T1000 (cell line): ENCODE measurements at places on chromosomes 4 and X.

- DNase-seq, result no peak
These were observed 37.7 kb upstream of the C4orf17 start for GRCh38 chr4:99473131-99473530.

DNA sequence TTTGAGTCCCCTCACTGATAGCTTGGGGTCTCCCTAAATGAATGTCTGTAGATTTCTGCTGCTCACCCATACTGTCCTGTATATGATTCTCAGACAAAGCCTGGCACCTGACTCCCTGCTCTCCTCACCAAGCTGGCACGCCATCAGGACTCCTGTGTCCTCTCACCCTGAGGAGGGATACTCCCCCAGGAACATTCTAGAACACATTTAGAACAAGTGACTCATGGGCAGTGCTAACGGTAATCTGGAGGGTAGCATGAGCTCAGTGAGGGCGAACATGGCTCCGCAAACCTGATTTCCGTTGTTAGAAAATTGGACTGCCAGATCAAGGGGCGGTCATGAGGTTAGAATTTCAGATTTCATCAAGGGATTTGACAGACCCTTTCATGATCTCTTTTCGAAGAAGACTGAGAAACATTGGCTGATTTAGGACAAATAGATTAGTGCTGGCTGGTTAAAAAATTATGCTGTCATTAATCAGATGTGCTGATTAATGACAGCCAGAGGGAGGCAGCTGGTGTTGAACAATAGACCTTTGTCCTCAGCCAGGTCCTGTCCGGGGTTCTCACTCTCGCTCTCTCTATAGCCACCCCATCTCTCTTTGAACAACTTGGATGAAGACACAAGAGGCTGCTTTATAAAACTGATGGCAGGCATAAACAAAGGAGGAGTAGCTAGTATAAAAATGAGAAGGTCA lies 244.3 kb downstream of the PTTG2 start:
- no peak for DNase-seq

- DNase-seq, result no peak
These were observed 40.0 kb upstream of the DYNLT3 start for GRCh38 chrX:37887347-37887746.

DNA sequence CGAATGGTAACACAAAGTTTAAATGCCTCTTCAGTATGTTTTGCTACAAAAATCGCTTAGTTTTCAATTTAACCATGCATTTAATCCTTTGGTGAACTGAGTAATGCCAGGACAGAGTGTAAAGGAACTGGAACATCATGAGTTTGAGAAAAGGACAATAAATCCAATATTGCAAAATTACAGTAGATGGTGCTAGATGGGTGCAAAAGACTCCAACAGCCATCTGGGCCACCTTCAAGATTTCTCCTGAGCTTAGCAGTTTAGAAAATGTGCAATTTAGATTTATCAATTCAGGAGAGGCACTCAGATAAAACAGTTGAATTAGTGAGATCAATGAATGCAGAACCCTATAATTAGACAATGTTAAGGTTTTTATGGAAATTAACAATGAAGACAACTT lies 33.2 kb upstream of the MID1IP1 start:
- DNase-seq, result no peak

DNA sequence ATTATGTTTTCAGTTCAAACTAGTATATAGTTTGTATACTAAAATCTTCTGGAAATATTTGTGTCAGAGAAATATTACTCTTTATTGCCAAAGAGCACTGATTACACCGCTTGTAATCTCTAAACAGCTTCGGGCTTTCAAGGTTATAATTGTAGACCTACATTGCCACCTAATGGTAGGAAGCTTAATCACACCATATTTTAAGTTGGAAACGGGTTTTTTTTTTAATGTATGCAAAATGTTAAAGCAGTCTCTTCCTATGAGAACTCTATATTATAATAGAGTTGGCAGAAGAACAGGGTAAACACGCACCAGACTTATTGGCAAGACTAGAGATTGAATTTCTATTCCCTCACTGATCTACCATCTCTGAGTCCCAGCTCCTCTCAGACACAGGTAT lies 19.5 kb upstream of the NFXL1 start:
- DNase-seq, result no peak

GRCh38 chr4:150126864-150127203 lies 48.6 kb downstream of the DCLK2 start:
- DNase-seq, result no peak

DNA sequence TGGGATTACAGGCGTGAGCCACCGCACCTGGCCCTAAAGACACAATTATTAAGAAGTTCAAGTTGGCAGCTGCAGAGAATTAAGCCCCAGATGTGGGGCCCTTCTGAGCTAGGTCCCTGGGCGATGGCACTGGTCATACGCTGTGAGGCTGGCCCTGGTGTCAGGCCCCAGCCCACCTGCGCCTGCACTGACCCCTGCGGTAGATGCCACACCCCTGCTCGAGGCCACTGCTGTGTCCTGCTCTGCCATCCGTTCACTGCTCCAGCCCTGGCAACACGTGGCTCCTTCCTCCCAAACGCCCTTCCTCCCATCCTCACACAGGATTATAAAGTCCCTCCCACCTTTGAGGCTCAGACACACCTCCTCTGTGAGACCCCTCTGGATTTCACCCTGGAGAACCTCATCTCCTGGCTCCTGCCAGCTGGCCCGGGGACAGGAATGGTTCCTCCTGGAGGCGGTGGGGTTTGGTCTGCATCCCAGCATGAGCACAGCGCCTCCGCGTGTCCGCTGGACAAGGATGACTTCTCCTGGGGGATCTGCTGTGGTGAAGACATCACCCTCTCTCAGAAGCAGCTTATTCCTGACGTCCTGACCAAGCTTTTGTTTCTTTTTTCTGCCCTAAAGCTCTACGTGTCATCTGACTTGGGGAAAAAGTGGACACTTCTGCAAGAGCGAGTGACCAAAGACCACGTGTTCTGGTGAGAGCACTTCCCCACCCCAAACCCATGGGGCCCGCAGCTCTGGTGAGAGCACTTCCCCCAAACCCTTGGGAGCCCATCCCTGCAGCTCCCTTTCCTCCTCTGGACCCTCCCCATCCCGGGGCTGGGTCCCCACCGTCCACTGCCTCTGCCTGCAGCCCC lies 219.0 kb upstream of the PSAPL1 start:
- no peak for DNase-seq

DNA sequence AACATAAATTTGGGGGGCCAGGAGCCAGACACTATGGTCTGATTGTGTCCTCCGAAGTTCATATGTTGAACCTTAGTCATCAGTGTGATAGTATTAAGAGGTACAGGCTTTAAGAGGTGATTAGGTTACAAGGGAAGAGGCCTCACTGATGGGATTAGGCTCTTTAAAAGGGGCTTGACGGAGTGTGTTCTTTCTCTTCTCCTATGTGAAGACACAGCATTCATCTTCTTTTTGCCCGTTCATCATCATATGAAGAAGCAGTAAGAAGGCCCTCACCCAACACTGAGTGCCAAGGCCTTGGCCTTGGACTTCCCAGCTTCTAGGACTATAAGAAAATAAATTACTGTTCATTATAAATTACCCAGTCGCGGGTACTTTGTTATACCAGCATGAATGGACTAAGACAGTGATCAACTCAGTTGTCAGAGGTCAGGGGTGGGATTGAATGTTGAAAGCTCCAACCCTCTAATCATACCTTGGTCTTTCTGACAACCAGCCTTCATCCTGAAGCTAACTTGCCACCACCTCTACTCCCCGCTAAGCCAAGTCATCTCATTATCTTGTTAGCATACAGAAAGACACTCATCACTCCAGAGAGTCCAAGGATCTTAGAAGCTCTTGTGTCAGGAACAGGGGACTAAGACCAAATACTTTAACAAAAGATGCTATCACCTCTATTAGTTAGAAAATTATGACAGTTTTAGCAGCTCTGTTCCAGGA lies 543.4 kb upstream of the DIPK2B start:
- DNase-seq, result no peak

GRCh38 chr4:517806-518070 lies 18.7 kb downstream of the PIGG start:
- DNase-seq, result no peak

- DNase-seq, result no peak
These were observed 52.8 kb upstream of the TEX13A start for GRCh38 chrX:105273326-105273725.

GRCh38 chr4:147526272-147526654 lies 45.4 kb downstream of the EDNRA start:
- DNase-seq, result no peak
